Epithelial cell of esophagus (primary cell): ENCODE measurements at places on chromosomes 12 and 14.

DNA sequence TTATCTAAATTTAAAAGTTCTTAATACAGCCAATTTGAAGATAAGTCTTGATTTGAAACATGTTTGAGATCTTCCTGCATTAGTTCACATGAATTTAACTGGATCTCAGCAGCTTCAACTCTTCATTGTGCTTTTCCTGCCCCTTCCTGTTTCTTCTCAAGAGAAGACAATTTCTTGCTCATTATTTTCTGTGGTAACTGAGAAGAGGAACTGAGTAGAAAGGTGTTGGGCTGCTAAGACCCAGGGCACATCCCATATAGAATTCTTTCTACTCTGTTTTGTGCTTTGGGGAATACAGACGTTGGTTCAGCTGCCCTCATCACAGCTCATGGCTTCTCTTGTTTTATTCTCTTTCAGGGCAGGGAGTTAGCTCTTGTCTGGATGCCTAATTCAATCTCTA, 110.2 kb downstream of the SNAPC1 start:
- DNase-seq: no peak

- DNase-seq: peak; percentile 67
Measured at GRCh38 chr12:94783862-94784261, 133.5 kb upstream of the TMCC3 start.

- peak; percentile 85 for DNase-seq
Measured at GRCh38 chr12:124422570-124423523, 128.0 kb downstream of the RFLNA start.

GRCh38 chr12:70364695-70365397, 1.2 kb upstream of the KCNMB4 start:
- DNase-seq: no peak

DNA sequence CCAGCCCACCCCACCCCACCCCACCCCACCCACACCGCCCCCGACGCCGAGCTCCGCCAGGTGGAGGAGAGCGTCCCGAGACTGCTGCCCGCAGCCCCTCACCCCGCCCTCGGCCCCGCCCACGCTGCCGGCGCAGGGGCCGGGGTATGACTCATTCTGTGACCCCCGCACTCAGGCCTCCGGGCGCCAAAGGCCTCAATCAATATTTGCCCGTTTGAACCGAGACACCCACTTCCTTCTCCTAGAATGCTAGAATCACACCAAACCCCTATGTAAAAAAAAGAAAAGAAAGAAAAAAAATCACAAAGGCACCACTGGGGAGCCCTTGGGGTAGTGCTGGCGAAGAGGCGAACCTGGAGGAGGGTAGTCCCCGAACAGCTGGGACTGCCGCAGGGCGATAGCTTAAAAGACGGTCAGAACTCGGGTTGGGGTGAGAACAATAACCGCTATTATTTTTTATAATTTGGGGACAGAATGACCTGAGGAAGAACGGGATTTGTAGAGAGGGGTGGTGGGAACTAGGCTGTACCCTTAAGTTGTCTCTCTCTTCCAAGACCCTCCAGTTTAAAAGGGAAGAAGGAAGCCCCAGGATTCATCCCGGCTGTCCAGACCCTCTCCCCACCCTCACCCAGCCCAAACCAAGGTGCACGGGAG, 894 bp downstream of the KRT8 start:
- DNase-seq: no peak

DNA sequence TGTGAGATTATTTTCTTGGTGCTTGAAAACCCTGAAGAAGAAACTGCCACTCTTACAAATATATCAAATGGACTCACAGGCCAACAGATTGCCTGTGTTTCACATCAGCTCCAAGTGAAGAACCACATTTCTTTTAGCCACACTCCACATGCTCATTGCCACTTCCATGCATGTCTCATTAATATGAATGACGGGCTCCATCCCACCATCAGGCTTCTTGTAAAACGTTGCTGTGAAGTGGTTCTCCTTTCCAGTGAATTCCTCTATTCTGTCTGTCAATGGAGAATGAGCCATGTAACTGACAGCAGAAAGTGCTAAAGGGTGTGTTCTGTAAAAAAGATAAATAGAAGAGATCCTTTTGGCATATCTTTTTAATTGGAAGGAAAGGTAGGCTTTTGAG, 188.2 kb upstream of the RMST start:
- no peak for DNase-seq

GRCh38 chr14:75888945-75889344, 92.8 kb downstream of the TGFB3 start:
- no peak for DNase-seq
